Right renal cortex interstitium (tissue), 3 donors: ENCODE measurements at places on chromosomes 6 and 20.

DNA sequence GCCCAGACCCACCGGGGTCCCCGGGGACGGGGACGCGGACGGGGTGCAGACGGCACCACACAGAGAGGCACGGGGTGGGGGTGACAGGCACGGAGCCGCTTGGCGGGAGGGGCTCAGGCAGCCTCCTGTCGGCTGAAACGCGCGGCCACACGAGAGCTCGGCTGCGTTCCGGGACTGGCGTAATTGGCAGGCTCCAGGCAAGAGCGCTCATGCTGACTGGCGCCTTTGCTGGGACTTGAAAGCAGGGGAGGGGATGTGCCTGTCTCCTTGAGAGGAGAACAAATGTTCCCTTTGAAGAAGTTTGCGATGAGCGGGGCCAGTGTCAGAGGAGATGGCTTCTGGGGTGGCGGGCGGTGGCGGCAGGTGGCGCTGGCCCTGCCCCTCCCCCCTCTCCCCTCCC is 25.8 kb downstream of the BHLHE23 start:
- no peak for DNase-seq

- no peak for DNase-seq
These were observed 174.1 kb downstream of the KHDC1L start for GRCh38 chr6:73051147-73051546.

DNA sequence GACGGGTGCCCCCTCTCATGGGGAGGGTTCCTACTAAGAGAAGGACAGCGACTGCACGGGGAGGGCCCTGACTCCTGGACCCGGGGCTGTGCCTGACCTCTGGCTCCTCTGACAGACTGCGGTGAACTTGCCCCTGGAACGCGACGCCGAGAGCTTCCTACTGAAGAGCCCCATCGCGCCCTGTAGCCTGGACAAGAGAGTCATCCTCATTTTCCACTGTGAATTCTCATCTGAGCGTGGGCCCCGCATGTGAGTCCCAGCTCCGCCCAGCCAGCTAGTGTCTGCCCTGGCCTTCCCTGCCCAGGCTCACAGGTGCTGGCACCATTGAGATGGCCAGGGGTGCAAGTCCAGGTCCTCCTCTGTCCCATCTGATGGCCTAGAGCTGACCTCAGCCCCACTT is 7.2 kb downstream of the CDC25B start:
- no peak for DNase-seq

DNA sequence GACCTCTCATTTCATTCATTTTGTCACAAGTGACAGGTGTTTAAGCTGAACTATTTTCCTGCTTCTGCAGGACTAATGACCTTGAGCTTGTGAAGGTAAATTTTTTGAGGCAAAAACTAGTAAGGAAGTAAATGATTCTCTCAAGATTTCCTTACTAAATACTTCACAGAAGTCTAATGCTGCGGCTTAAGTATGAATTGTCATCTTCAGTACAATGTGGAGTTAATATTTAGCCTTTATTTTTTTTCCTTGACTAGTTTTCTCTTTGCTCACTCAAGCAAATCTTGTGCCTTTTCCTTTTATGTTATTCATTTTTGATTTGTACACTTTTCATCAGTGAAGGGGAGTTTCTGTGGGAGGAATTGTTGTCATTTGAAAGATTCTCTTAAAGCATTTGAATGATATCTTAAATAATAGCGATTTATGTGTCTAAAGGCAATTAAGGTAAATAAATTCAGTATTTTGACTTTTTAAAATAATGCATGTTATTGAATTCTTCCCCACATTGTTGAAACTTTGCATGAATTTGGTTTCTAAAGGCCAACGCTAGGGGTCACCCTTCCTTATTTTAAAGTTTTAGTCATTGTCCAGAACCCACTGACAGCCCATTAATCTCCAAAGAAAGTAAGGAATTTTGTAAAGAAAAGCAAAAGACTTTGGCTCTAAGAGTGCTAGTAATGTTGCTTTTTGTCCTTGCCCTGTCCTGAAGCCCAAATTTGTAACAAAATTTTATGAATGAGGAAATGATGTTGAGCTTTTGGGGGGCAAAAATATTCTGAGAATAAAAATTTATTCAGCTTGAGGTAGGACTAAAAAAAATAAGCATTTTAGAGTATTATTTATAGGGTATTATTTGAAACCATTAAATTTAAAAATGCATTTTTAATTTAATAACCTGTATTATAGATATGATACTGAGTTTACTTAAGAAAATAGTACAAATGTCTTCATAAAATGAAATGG is 157.4 kb upstream of the LAMA2 start:
- DNase-seq: peak; percentile 19

DNA sequence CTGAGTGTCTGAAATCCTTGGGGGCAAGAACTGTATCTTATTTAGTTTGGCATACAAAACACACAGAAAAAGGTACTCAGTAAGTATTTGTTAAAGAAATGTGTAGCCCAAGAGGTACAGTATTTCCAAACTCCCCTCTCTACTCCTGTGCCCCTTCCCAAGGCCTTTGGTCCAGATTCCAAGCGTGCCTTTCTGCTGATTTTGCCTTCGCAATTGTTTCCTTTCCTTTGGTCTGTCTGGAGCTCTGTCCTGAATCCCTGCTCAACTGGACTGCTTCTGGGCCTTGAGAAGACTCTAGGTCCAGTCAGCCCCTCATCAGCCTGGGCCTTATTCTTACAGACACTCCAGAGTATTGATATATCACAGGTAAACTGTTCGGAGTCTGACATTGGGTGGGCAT is 122.2 kb upstream of the SYNCRIP start:
- no peak for DNase-seq

DNA sequence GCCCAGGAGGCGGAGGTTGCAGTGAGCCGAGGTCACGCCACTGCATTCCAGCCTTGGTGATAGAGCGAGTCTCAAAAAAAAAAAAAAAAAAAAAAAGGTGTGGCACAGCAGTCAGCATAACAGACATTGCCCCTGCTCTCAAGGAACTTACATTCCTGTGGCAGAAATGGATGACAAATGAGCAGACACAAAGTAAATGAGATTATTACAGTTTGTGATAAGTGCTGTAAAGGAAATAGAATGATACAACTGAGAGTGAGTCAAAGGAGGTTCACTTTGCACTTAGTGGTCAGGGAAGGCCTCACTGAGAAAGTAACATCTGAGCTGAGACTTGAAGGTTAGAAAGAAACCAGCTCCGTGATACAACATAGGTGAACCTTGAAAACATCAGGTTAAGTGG is 36.4 kb downstream of the CEP250 start:
- DNase-seq: no peak

- no peak for DNase-seq
These were observed 4.2 kb upstream of the NCR3 start for GRCh38 chr6:31597006-31597405.

DNA sequence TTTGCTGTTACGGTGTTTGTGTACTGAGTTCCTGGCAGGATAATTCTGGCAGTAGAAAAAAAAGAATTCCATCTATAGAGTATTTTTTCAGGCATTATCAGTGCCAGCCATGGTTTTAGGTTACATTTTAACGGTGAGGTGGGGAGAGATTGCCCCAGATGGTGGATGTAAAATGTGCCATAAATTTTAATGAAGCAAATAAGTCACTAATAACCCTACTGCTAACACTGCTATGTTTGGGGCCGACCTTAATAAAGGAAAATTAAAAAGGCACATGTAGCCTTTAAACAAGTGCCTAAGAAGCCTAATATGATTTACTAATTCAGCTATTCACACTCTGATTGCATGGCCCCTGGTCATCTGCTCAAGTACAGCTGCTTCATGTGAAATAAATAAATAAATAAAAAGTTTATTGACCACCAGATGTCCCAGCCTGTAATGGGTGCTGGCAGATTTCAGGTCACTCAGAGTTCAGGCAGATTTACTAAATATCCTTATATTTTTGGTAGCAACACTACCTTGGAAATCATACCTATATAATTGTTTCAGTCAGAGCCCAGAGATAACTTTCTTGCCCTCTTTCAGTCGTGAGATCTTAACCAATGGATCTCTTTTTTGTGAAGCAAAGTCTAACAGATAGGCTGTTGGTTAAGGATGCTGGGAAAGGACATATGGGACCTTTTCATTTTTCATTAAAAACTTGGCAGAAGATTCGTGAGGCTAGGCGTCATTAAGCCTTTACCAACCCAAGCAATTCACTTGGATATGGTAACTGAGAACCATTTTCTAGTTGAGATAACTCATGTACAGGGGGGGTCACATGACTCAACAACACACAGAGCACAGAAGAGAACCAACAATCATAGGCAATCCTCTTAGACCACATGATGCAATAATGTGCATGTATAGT is 495.0 kb upstream of the NRSN1 start:
- DNase-seq: no peak

DNA sequence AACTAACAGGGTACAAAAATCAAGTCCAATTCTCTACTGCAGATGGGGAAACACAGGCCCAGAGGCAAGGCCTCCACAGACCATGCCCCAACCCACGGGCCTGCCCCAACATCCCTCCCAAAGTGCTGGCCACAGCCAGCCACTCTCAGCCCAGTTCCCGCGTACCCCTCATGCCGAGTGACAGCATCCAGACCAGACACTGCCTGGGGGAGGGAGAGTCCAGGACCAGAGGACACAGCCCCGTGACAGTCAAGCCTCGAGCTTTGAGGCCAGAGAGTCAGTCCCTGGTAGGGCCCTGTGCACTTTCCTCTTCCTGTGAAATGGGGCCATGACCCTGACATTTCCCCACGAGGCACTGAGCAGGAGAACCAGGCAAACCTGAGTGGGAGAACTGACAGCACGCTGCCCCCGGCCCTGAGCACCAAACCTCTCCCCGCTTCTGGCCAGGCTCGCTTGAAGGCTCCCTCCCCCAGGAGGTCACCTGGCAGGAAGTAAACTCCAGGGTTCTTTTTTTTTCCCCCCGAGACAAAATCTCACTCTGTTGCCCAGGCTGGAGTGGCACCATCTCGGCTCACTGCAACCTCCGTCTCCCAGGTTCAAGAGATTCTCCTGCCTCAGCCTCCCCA is 4.9 kb downstream of the MYL9 start:
- DNase-seq: no peak

DNA sequence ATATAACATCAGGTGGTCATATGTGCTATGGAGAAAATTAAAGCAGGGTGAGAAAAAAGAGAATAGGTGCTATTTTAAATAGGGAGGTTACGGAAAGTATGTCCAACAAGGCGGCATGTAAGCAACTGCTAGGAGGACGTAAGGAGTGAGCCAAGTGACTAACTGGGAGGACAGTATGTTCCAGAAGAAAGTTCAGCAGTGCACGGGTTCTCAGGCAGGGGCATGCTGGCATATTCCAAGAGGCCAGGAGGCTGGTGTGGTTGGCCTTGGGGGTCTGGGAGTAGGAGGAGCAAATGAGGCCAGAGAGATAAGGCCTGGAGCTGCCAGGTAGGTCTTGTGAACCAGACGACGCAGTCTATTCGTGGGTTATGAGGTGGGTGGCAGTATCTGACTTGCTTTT is 112.4 kb downstream of the ARMC2 start:
- no peak for DNase-seq

GRCh38 chr20:59748619-59749191 is 144.4 kb downstream of the PHACTR3 start:
- no peak for DNase-seq

- DNase-seq: no peak
These were observed 112.6 kb downstream of the CDC5L start for GRCh38 chr6:44500074-44500473.

DNA sequence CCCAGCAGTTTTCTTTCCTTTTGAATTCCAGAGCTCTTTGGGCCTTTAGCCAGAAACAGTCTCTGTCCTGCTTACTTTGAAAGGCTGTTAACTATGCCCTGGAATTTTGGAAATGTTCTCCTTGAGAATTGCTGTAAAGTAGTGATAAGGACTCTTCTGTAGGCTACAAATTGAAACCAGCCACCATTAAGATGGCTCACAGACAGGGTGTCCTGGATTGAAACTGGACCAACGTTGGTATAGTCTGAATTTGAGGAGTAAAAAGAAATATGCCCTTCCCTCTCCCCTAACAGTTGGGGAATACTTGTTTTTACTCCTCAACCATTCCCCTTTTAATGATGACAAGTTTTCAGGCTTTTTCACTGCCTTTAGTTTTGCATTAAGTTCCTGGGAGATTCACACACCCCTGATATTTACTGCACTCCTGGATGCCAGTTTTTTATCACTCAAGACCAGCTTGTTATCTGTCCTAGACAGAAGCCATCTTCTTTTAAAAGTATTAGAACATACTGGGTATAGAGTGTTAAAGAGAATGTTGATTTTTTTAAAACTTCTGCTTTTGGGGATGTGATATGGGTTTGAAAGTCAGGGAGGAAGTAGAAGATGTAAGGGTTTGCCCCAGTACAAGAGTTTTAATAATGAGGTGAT is 21.9 kb downstream of the TOP1 start:
- DNase-seq: no peak

DNA sequence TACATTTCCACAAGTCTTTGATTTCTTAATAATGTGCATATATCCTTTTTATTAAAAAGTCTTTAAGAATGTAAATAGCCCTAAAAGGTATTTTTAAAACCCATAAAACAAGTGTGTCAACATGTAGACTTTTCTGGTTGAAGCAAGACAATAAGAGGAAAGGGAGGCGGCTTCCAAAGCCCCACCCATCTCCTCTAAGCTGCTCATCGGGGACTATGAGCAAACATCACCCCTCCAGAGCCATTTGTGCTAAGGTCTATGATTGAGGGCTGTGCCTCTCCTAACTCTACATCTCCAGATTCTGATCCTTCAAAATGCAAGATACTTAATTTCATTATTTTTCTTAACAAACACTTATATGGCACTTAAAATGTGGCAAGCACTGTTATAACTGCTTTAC is 2.5 kb upstream of the NAA20 start:
- DNase-seq: no peak

DNA sequence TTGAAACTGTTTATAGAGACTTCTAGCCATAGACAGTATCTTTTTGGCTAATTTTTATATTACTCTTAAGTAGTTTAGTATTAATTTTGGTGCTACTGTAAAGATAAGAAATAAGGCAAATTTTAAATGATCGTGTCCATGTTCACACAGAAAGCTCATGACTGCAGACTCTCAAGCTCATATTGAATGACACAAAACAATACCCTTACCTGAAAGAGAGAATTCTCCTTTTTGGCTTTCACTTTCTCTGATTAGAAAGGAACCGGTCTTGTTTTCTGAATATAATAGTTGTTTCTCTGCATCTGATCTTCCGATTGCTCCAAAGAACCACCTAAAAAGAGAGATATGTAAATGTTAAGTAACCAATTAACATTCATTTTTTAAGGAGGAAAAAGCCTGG is 57.0 kb downstream of the FRK start:
- DNase-seq: no peak

DNA sequence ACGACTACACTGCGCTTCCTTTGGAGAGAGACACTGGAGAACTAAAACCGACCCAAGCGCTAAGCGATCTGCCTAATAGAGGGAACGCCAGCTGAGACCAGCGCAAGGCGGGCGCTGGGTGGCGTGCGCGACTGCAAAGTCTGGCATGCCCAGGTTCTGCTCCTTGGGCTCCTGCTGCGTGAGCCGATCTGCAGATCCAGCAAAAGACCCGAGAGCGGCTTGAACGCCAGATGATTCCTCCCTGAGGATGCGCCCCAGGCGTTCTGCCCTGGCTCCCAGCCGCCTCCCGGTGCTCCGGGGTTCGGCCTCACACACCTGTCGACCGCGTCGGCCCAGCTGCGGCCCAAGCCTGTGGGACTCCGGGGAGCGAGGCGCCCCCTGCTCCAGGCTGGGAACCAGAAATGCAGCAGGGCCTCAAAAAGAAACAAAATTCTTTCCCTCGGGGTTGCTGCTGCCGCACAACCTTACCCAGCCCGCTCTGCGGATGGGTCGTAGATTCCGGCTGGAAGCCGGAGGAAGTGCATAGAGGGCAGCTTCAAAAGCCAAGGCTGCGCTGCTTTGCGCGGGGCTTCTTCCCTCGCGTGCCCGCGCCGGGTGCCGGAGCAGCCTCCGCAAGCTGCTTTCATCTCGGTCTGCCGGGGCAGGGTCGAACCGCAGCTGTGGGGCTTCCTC is 17.9 kb upstream of the PRDM13 start:
- no peak for DNase-seq
